Effector memory CD8-positive, alpha-beta T cell (primary cell): ENCODE measurements at places on chromosomes 7 and 10.
A peak's percentile ranks its signal among the peaks of the same experiment; 100 is the strongest.

DNA sequence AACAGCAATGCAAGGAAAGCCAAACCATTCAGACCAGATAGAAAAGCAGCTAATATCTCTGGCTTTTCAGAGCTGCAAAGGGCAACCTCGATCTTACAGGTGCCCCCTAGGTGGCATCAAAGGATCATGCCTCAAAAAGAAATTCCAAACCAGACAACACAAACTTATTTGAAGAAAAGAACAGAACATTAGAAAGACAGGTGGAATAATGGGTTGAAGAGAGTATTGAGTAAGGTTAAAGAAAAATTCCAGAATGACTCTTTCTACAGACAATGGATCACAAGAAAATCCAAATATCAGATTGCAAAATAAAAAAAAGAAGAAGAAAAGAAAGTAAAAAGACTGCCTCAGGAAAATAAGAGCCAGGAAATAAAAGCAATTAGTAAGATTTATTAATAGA is 213.7 kb downstream of the ELMO1 start:
- no peaks in the 10 kb centered on the region for H3K27me3 ChIP-seq
- H3K27ac ChIP-seq = no peak overlapping the region
- H3K4me3 ChIP-seq = no peak overlapping the region
- DNase-seq = peak; percentile 6

DNA sequence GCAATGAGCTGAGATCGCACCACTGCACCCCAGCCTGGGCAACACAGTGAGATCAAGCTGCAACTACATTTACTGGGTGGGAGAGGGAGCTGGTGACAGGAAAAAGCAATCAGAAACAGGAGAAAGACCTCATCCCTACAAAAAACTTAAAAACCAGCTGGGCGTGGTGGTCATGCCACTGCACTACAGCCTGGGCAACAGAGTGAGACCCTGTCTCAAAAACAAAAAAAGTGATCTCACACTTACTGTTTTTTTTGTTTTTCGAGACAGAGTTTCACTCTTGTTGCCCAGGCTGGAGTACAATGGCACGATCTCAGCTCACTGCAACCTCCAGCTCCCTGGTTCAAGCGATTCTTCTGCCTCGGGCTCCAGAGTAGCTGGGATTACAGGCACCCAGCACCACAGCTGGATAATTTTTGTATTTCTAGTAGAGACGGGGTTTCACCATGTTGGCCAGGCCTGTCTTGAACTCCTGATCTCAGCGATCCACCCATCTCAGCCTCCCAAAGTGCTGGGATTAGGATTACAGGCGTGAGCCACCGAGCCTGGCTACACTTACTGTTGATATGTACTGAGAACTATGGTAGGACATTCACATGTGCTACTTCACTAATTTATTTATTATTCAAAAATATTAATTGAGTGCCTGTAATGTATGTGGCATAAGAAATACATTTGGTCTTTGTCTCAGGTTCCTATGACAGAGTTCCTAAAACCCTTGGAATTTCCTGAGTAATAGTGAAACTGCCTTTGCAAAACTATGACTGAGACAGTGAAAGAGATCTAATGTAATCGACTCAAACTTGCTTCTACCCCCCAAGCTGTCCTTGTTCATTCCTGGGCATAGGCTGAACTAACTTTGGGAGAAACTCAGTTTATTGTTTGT is 27.7 kb upstream of the NRBF2 start:
- H3K4me3 ChIP-seq = no peak overlapping the region
- no peak for DNase-seq
- H3K27ac ChIP-seq = no peak overlapping the region
- no peaks in the 10 kb centered on the region for H3K36me3 ChIP-seq

DNA sequence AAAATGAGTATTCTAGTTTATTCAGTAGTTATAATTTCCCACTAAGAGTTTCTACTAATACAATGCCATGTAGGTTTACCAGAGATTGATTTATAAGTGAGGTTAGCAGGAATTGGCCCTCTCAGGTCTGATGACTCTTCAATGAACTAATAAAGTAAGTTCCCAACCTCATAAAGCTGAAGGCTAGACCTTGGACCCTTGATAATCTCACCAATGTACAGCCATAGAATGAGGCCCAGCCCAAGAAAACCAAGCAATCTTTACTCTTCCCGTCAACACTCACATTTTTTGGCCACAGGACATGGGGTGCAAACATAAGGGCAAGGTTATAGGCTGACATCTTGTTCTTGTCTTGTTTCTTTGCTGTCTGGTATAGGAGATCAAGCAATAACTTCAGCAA is 33.3 kb downstream of the ARHGAP19 start:
- peak overlapping the region; percentile 20 for H3K27ac ChIP-seq
- peaks cover 3% of the 10 kb centered on the region for H3K4me1 ChIP-seq
- H3K4me3 ChIP-seq = no peak overlapping the region
- no peaks in the 10 kb centered on the region for H3K27me3 ChIP-seq

DNA sequence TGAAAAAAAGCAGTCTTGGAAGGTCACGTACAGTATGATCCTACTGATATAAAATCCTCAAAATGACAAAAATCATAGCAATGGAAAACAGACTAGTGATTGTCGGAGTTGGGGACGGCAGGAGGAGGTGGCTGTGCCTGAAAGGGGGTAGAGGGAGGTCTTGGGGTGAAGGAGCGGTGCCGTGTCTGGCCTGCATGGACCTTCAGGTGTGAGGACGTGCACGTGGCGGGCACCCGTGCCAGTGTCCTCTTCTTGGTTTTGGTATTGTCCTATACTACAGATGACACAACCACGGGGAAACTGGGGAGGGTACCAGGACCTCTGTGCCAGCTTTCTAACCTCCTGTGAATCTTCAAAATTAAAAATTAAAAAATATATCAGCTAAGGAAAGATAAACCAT is 73.0 kb downstream of the COBL start:
- no peak overlapping the region for H3K27ac ChIP-seq
- H3K27me3 ChIP-seq = peaks cover 15% of the 10 kb centered on the region
- no peak for DNase-seq
- H3K4me3 ChIP-seq = no peak overlapping the region
- no peaks in the 10 kb centered on the region for H3K4me1 ChIP-seq
- H3K36me3 ChIP-seq = no peaks in the 10 kb centered on the region

GRCh38 chr7:12586271-12586670 is 15.8 kb downstream of the SCIN start:
- DNase-seq = no peak
- no peaks in the 10 kb centered on the region for H3K36me3 ChIP-seq
- no peak overlapping the region for H3K27ac ChIP-seq
- no peak overlapping the region for H3K4me3 ChIP-seq

GRCh38 chr7:668139-668931 is 58.2 kb upstream of the DNAAF5 start:
- no peaks in the 10 kb centered on the region for H3K27me3 ChIP-seq
- no peak for DNase-seq
- H3K4me1 ChIP-seq = no peaks in the 10 kb centered on the region
- H3K4me3 ChIP-seq = no peak overlapping the region
- H3K36me3 ChIP-seq = no peaks in the 10 kb centered on the region

GRCh38 chr10:66085906-66086305 is 839.9 kb upstream of the LRRTM3 start:
- no peaks in the 10 kb centered on the region for H3K27me3 ChIP-seq
- no peak overlapping the region for H3K27ac ChIP-seq
- H3K4me1 ChIP-seq = no peaks in the 10 kb centered on the region
- H3K36me3 ChIP-seq = no peaks in the 10 kb centered on the region

DNA sequence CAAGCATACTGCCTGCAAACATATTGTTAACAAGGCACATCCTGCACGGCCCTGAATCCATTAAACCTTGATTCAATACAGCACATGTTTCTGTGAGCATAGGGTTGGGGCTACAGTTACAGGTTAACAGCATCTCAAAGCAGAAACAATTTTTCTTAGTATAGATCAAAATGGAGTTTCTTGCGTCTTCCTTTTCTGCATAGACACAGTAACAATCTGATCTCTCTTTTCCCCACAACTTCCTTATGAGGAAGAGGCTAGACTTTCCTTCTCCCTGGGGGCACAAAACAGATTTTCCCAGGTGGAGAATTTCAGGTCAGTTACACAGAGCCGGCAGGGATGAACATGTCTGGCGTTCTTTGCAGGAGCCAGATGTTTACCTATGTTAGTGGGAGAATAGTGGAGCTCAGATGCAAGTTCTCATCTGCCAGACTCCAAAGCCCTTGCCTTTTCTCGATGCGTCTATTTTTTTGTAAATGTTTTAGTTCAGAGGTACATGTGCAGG is 37.5 kb upstream of the PFKFB3 start:
- H3K27ac ChIP-seq = peak overlapping the region; percentile 97
- H3K4me1 ChIP-seq = peaks cover 50% of the 10 kb centered on the region
- no peak for DNase-seq
- H3K4me3 ChIP-seq = peak overlapping the region; percentile 93

- peak overlapping the region; percentile 99 for H3K27ac ChIP-seq
- peaks cover 18% of the 10 kb centered on the region for H3K36me3 ChIP-seq
Measured at GRCh38 chr10:3853547-3854303, 68.7 kb upstream of the KLF6 start.

DNA sequence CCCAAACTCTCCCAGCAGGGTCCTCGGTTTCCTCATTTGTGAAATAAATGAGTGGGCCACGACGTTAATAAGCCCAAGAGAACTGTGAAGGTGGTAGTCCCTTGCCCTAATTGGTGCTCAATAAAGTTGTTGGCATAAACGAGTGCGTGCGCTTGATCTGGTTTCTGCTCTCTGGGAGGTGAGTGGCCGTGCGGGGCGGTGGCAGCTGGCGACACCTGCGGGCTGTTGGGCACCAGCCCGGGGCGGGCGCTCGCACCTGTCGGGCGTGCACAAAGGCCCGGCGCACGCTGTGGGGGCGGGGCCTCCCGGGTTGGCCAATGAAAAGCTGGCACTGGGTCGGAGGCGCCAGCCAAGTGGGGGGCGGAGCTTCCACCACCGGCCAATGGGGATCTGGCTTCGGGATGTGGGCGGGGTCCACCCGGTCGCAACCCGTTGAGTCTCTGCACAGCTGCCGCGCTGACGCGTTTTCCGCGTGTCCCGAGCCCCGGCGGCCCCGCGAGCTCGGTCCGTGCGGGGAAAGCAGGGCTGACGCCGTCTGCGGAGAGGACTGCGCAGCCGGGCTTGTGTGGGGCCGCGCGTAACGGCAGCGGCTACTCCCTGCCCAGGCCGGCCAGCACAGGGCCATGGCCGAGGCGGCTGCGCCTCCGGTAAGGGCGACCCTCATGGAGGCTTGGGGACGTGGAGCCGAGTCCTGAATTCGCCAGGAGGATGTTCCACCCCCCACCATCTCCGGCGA is 23.0 kb downstream of the ZNF783 start:
- peak overlapping the region; percentile 93 for H3K4me3 ChIP-seq
- peak overlapping the region; percentile 82 for H3K27ac ChIP-seq
- DNase-seq = peak; percentile 98

DNA sequence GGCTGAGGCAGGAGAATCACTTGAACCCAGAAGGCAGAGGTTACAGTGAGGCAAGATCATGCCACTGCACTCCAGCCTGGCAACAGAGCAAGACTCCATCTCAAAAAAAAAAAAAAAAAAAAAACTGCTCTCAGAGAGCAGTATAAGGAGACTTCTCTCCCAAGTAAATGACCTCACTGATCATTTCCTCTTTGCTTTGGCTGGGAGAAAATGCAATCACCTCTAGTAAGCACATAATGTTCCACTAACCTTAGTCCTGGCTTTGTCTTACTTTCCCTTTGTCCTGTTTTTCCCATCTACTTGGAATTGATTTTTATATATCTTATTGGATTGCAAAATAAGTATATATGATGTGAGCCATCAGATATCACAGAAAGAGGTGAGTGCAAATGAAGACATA is 2.5 kb downstream of the SLC25A13 start:
- H3K4me1 ChIP-seq = peaks cover 27% of the 10 kb centered on the region
- DNase-seq = no peak
- H3K27ac ChIP-seq = no peak overlapping the region
- H3K36me3 ChIP-seq = no peaks in the 10 kb centered on the region
- no peak overlapping the region for H3K4me3 ChIP-seq

GRCh38 chr7:98075801-98076200 is 30.9 kb upstream of the LMTK2 start:
- H3K4me1 ChIP-seq = no peaks in the 10 kb centered on the region
- peaks cover 40% of the 10 kb centered on the region for H3K27me3 ChIP-seq
- H3K27ac ChIP-seq = no peak overlapping the region
- no peak for DNase-seq
- no peaks in the 10 kb centered on the region for H3K36me3 ChIP-seq

- H3K4me3 ChIP-seq = no peak overlapping the region
- H3K4me1 ChIP-seq = peaks cover 56% of the 10 kb centered on the region
- no peak for DNase-seq
- H3K36me3 ChIP-seq = peaks cover 39% of the 10 kb centered on the region
Measured at GRCh38 chr7:55521917-55522902, 50.1 kb downstream of the VOPP1 start.

DNA sequence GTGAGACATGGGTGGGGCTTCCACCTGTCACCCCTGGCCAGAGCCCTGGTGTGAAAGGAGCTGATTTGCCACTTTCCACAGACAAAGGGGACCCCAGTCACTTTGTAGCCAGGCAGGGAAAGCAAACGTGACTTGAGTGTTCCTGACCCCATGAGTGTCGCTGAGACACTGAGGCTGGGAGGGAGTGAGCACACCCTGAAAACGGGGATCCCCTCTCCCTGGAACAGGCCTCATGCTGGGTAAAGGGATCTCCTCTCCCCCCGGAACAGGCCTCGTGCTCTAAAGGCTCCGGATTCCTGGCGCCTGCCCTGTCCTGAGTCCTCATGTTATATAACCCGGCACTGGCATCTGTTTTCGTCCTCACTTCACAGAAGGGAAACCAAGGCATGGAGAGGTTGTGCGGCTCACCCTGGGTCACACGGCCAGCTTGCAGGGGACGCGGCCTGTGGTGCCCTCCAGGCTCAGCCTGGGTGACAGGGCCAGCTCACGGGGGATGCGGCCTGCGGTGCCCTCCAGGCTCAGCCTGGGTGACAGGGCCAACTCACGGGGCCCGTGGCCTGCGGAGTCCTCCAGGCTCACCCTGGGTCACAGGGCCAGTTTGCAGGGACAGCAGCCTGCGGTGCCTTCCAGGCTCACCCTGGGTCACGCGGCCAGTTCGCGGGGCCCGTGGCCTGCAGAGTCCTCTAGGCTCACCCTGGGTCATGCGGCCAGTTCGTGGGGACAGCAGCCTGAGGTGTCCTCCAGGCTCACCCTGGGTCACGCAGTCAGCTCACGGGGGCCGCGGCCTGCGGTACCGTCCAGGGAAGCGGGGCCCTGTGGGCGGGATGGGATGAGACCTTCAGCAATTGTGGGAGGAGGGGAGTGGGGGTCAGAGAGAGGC is 104.7 kb downstream of the PDGFA start:
- H3K27me3 ChIP-seq = no peaks in the 10 kb centered on the region
- no peaks in the 10 kb centered on the region for H3K4me1 ChIP-seq
- no peaks in the 10 kb centered on the region for H3K36me3 ChIP-seq

GRCh38 chr7:77933394-77933793 is 134.8 kb downstream of the PHTF2 start:
- no peak overlapping the region for H3K27ac ChIP-seq
- peaks cover 7% of the 10 kb centered on the region for H3K4me1 ChIP-seq
- H3K36me3 ChIP-seq = peaks cover 18% of the 10 kb centered on the region
- DNase-seq = no peak
- no peak overlapping the region for H3K4me3 ChIP-seq

GRCh38 chr7:45161138-45161537 is 3.5 kb downstream of the RAMP3 start:
- H3K27ac ChIP-seq = peak overlapping the region; percentile 6
- DNase-seq = no peak
- H3K27me3 ChIP-seq = peaks cover 45% of the 10 kb centered on the region
- H3K4me3 ChIP-seq = no peak overlapping the region
- no peaks in the 10 kb centered on the region for H3K36me3 ChIP-seq

GRCh38 chr10:70537398-70538194 is 59.0 kb downstream of the PALD1 start:
- no peak overlapping the region for H3K27ac ChIP-seq
- no peak overlapping the region for H3K4me3 ChIP-seq
- H3K36me3 ChIP-seq = no peaks in the 10 kb centered on the region
- H3K27me3 ChIP-seq = no peaks in the 10 kb centered on the region
- no peak for DNase-seq
- H3K4me1 ChIP-seq = no peaks in the 10 kb centered on the region
